ENCODE measurements at places on chromosomes 16 and 17.

DNA sequence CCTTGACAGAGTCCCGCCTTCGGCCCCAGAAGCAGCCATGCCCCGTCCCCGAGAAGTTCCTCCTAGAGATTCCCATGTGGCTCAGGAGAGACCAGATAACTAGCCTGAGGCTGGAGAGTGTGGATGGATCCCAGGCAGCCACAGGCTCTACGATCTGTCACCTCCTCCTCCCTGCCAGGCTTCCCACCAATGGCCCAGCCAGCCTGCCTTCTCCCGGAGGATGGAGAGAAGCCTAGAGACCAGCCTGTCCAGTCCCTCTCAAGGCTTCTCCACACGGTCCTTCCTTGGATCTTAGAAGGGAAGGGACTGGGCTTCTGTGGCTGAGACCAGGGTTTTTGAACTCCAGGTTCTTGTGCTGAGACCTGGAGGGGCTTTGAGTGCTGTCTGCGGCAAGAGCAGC, 1.6 kb upstream of the SMTNL2 start:
- no peak for DNase-seq

DNA sequence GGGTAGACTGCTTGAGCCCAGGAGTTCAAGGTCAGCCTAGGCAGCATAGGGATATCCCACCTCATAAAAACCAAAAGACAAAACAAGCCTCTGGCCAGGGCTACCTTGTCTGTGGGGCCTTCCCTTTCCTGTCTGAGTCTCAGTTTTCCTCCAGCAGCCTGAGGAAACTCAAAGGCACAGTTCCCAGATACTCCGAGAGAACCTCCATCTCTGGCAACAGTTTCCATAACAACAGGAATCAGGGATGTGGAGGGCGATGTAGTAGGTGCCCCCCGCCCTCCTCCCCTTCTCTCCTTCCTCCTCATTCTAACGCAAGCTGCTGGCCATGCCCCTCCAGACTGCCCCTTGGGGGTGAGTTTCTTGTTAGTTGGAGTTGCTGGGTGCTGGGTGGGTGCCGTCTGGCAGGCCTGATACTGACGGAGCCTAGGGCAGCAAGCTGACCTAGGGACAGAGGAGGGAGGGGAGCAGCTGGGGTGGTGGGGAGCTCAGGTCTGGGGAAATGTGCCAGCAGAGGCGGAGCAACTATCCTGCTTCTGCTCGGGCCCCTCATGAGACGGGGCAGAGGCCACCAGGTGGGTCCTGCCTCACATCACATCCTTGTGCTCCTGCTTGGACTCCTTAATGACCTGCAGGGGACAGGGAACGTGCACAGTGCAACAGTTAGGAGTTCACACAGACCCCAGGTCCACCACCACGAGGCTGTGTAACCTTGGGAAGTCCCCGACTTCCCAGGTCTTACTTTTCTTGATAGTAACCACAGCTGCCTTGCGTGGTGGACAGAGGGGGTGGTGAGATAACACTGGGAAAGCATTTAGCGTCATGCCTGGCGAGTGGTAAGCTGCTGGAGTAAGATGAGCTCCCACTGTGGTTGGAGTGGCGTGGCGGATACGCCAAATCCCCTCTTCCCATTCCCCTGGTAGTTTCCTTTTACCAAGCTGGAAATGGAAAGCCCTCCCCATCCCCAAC, 7.8 kb upstream of the EFTUD2 start:
- DNase-seq = no peak

DNA sequence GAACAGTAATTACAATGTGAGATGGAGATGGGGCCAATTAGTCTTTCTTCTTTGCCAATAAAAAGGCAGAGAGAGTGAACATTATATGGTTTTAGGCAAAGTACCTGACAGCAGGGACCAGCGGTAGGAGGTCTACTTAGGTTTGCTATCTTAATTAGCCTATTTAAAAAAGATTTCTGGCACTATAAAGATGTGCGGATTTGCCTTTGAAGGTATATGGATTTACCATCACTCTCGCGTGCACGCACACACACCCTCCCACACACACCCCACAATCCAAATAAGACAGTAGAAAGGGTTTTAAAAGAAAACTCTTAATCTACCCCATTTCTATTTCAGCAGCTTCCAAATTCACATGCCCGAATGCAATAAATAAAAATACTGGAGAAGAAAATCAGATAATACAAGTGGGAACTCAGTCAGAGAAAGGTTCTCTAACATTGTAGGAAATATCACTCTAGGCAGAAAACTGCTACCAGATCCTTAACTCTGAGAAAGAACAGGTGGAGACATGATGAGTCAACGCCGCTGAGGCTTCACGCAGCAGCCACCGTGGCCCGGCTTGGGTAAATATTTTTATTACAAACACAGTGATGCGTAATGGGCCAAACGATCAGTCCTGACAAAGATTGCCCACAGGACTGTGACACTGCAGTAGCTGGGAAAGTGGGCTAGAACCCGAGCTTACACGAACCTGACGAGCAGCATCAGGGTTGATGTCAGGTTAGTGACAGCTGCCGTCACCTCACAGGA, 66.6 kb upstream of the AXIN2 start:
- no peak for DNase-seq

- no peak for DNase-seq
Observed at GRCh38 chr17:60782742-60783141, 105.1 kb downstream of the BCAS3 start.

GRCh38 chr16:69344171-69344570, 4.6 kb downstream of the NIP7 start:
- DNase-seq = no peak

Measured in NCI-H1048 (cell line).